ENCODE measurements at places on chromosomes 7 and 10.

GRCh38 chr10:135132-135600 lies at the start of gene ZMYND11:
TSS of gene ZMYND11 (plus strand) at chr10:135455. CDS start at chr10:180013, 44,558 bp downstream.
- peak; percentile 80 for DNase-seq

DNA sequence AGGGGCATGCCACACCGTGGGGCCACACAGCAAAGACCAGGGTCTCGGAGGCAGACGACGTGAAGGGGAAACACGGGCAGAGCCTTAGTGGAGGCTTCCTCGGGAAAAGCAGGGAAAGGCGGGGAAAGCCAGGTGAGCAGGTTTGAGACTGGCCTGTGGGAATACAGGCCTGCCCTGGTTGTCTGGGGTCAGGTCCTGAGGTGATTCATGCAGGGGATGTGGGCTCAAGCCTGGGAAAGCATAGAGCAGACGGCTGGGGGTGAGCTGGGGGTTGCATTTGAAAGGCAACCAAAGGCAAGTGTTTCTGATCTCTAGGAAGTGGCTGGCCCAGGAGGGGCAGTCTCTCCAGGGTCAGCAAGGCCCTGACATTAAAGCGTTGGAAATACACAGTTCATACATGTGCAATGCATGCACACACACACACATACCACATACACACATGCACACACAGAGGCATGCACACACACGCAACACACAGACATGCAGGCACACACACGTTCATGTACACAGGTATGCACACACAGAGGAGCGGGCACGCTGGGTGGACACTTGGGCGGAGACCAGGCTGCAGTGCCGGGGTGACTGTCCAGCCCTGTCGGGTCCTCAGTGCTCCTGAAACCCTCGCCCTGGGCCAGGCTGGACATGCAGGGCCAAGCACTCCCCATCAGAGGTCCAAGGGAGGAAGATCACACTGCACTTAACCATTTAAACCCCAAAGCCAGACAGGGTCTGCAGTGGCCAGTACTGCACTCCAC lies 51.8 kb downstream of the DPYSL4 start:
- DNase-seq, result no peak

DNA sequence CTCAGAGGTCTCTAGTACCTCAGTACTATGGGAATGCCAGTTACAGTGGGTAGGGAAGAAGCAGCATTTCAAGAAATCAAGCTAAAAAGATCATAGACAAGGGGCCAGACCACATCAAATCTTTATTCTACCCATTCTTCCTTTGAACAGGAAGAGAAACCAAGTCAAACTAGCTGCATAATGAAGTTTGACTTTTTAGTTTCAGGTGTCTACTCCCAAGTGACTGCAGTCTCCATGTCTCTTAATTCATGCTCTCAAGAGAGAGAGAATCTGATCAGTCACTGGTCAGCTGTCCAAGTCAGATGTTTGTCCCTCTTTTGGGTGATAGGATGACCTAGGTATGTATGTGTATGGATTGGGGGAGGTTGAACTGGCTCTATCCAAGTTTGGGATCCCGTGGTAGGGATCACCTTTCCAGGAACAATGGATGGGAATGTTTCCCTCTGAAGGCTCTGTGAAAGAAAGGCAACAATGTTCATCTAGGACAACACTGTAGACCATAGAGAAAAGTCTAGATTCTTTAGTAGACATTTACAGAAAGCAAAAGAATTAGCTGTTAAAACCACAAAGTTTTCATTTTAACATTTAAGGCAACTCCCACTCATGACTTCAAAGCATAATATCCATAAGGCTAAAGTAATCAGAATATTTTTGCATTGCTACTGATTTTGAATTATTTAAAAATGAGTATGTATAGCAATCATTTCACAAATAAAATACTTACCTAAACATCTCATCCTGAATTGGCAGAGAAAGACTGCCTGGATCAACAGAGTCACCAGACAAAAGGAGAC lies 30.1 kb upstream of the PRTFDC1 start:
- DNase-seq, result no peak

DNA sequence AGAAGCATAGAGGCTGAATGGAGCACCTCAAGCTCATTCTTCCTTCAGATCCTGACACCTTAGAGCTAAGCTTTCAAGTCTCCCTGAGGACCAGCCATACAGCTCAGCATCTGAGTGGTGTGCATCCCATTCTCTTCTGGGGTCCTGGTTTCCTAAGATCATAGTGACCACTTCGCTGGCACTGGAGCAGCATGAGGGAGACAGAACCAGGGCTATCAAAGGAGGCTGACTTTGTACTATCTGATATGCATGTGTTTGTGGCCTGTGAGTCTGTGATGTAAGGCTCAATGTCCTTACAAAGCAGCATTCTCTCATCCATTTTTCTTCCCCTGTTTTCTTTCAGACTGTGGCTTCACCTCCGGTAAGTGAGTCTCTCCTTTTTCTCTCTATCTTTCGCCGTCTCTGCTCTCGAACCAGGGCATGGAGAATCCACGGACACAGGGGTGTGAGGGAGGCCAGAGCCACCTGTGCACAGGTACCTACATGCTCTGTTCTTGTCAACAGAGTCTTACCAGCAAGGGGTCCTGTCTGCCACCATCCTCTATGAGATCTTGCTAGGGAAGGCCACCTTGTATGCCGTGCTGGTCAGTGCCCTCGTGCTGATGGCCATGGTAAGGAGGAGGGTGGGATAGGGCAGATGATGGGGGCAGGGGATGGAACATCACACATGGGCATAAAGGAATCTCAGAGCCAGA lies 31.0 kb downstream of the PRSS2 start:
- no peak for DNase-seq

DNA sequence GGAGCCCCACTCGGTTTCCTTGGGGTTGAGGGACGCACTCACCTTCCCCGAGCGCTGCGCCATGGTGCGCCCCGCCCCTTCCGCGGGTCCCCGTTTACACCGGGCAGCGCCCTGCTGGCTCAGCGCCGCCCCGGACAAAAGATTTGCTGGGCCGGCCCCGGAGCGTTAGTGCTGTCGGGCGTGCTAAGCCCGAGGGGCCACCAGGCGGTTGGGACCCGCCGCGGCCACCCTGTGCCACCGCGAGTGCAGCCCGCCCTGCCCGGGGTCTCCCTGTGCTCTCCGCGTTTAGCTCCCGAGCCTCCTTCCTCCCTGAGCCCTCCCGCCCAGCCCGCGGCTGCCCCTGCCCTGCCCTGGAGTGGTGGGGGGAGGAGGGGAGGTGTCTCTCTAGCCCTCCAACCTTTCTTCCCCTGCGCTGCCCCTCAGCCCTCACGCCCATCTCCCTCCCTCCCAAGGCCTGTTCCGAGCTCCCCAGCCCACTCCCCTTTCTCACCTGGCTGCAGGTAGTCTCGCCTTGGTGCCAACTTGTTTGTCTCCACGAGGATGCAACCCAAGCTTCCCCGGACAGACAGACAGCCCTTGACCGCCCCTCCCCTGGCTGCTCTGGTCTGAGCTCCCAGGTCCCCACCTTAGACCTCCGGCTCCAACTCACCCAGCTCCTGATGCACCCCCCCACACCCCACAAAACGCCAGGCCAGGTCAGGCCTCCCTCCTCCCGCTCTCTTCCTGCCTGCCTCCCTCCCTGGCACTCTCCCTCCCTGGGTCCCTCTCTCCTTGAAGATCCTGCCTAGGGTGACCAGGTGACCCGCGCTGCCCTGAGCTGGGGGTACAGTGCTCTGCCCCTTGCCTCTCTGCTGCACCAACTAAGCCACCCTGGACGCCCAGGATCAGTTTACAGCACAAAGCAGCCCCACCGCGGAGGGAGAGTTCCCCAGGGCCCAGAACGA lies at the start of gene CRYGN:
CRYGN (minus strand) TSS at position 287 of the 944 bp plus-strand sequence; CDS start at position 63, 224 bp downstream.
- DNase-seq, result peak; percentile 41

- DNase-seq, result peak; percentile 83
Measured at GRCh38 chr7:94655848-94656657, at the start of gene SGCE. TSS of gene SGCE (minus strand) at chr7:94656133. CDS start at chr7:94656098, 35 bp downstream.

DNA sequence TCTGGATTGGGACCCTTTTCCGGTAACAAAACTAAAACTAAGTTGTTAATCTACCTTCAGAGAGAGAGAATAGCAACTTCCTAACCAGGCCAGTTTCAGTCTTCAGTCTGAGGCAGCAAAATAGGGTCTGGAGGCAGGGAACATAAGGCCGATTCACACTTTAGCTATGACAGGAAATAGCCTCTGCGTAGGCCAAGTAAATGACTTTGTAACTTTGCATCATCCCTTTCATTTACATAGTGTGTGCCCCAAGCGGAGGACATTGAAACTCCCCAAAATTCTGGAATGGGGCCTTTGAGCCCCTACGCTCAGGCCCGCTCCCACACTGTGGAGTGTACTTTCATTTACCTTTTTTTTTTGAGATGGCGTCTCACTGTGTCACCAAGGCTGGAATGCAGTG lies 1.7 kb upstream of the UPP1 start:
- DNase-seq, result no peak

DNA sequence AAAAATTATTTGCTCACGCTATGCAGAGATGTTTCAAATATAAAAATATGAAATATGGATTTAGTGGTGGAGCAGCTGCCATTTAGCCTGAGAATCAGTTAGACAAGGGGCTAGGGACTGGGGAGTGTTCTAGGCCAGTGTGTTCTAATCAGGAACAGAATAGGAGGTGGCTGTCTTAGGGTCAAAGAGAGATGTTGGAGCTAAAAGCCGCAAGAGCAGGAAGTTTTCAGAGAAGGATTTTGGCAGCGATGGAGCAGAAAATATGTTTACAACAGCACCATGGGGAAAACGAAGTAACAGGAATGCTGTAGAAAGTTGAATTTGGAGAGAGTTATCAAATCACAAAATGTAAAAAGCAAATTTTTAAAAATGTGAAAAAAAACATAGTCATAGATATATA lies 314.0 kb upstream of the SEMA3A start:
- no peak for DNase-seq

GRCh38 chr10:44312401-44312800 lies 72.5 kb downstream of the CXCL12 start:
- DNase-seq, result no peak

GRCh38 chr7:130695840-130696239 lies 9.5 kb upstream of the TSGA13 start:
- DNase-seq, result peak; percentile 25

DNA sequence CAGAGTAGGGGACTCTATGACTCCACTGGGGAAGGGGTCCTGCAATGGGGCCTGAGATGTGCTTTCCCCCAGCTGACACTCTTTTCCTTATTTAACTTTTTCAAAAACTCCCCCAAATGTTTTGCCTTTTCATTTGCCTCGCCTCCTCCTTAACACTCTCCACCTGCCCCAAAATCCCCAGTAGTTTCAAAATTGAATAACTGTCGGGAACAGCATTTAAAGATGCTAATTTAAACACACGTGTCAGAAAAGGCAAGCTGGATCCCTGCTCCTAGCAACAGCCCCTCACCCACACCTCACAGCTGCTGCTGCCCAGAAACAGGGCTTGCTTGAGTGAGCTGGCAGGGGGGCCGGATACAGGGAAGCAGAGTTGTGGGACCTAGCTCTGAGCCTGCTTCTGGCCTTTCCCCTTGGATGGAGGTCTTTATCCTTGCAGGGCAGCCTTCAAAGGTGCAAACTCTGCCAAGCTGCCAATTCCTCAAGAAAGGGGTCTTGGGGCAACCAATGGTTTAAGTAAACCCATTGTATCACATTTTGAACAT lies 115.3 kb downstream of the KCNMA1 start:
- no peak for DNase-seq

- peak; percentile 100 for DNase-seq
Measured at GRCh38 chr7:30284298-30285066, at the start of gene ZNRF2. TSS of gene ZNRF2 (plus strand) at chr7:30284597. CDS start at chr7:30285358, 761 bp downstream.

GRCh38 chr10:89829887-89830269 lies 128.5 kb downstream of the KIF20B start:
- DNase-seq, result no peak

- peak; percentile 76 for DNase-seq
Measured at GRCh38 chr7:38863601-38864291, 45.2 kb downstream of the VPS41 start.

DNA sequence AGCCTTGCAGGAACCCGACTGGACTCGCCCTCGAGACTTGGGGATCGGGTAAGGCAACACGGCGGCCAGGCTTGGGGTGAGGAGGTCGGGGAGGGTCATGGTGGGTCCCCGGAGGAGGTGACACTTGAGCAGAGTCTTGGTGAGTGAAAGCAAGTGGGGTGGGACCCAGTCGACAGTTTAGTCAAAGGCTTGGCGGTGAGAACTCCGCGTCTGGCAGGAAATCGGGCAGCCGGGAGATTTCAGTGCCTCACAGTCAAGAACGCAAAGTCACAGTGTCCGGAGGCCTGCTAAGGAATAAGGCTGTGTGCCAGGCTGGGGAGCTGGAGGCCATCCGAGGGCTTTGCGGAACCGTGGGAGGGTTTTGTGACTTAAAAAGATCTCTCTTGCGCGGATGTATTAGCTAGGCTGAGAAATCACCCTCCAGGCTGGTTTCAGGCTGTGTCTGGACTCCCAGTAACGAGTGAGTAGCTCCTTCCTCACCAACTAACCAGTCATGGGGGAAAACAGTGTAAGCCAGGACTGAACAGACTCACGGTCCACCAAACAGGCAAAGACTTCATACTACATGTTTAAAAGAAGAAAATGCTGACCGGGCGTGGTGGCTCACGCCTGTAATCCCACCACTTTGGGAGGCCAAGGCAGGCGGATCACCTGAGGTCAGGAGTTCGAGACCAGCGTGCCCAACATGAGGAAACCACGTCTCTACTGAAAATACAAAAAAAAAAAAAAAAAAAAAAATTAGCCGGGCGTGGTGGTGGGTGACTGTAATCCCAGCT lies 613 bp downstream of the AP5Z1 start:
- DNase-seq, result no peak
